ENCODE measurements at places on chromosomes 3 and 15.

GRCh38 chr3:67011414-67012131 is 13.5 kb downstream of the KBTBD8 start:
- no peak for DNase-seq

DNA sequence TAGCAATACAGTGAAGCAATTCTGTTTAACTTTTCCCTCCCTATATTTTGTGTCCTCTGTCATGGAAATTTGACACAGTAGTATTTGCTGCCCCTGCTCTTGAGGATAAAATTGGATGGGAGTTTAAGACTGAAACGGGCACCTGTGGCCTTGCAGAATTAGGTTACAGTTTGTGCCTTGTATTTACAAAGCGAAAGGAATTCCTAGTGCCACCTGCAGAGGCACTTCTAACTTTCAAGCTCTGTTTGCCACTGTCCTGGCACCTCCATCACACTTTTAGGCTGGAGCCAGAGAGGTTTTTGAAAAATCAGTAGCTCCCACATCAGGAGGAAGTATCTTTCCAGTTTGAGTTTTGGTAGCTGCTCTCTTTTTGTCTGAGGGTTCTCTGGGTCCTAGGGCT is 39.5 kb downstream of the CD86 start:
- DNase-seq: no peak

GRCh38 chr3:17176757-17177156 is 292.0 kb downstream of the PLCL2 start:
- no peak for DNase-seq

GRCh38 chr15:49361370-49361769 is 61.7 kb upstream of the FGF7 start:
- DNase-seq: no peak

- DNase-seq: no peak
These were observed 7.9 kb upstream of the TSEN2 start for GRCh38 chr3:12476238-12476897.

- DNase-seq: no peak
These were observed 109.1 kb downstream of the UBE3A start for GRCh38 chr15:25329696-25330095.

DNA sequence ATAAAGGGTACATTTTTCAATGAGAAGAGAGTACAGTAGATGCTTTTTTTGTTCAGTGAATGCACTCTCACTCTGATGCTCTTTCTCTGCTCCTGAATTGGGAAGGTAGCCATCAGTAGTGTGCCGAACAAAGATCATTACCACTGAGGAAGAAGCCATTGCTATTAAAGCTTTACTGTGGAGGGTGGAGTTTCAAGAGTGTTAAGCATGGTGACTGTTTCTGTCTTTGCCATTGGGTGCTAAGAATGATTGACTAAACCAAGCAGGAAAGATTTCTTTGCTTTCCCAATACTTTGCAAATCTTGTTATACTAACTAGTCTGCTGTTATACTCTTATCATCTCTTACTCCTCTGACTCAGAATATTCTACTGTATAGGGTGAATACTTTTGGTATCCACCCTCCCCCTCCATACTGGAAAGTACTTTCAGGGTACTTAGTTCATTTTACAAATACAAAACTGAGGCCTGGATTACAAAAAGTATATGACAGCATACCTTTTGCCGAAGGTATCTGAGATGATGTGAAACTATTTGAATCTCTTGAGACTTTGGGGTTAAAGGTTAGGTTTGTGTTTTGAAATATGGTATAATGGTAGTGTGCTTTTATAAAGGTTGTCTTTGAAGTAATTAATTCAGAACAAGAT is 1.7 kb downstream of the RAB11A start:
- DNase-seq: peak; percentile 34

DNA sequence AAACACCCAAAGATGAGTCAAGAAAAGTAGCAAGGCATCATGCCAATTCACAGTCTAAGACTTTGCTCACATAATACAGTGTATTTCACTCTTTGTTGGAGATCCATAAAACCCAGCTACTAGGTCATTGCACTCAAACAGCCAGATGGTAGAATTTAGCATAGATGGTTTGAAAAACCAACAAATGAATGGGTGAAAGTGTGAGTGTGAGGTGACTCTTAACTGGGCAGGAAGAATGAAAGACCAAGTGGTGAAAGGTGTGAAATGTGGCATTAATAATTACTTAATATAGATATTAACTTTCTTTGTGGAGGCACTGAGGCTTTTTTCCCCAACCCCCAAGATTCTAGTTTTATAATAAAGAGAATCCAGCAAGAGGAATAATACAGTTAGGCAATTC is 159.5 kb downstream of the SQOR start:
- DNase-seq: no peak

GRCh38 chr15:53658255-53658654 is 101.2 kb downstream of the WDR72 start:
- DNase-seq: no peak

DNA sequence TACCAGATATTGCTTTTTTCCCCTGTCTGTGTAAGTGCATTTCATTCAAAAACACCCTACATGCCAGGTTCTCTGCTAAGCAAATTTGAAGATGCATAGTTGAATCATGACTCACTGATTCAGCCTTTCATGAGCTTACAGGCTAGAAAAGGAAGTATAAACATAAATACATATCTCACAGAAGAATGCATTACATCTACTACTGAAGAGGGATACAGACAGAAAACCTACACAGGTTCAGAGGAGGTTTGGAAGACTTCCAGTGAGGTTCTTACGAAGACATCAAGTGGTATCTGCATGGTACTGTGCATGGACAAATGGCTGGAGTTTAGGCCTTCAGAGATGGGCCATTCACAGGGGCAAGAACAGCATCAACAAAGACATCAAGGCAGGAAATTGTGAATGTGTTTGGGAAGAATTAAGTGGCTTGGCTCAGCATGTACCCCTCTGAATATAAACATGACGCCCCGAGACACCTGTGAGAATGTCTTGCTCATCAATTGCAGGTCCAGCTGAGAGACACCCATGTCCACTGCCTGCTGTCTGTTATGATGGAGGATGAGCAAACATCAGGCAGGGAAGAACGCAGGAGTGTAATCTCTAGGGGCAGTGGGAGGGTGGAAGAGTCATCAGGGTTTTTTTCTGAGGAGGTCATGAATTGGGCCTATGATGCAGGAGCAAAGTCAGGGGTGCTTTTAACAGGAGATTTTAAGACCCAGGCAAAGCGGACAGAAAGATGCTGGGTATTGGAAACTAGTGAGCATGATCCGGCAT is 105.1 kb upstream of the GALNT15 start:
- DNase-seq: peak; percentile 91

DNA sequence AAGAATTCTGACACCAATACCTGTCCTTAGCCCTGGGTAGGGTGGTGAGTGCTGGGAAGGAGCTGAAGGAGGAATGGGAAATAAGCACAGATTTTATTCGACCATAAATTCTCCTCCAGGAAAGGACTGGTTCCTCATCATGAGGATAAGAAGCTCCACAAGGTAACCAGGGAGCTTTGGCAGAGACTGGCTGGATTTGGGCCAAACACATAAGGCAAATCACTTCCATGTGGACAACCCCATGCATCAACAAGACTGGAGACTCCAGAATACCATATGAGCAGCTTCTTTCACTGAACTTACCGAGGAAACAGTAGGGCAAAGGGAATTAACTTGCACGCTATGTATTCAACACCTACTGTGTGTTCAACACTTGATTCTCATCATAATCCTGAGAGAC is 312.5 kb downstream of the NTRK3 start:
- DNase-seq: no peak

DNA sequence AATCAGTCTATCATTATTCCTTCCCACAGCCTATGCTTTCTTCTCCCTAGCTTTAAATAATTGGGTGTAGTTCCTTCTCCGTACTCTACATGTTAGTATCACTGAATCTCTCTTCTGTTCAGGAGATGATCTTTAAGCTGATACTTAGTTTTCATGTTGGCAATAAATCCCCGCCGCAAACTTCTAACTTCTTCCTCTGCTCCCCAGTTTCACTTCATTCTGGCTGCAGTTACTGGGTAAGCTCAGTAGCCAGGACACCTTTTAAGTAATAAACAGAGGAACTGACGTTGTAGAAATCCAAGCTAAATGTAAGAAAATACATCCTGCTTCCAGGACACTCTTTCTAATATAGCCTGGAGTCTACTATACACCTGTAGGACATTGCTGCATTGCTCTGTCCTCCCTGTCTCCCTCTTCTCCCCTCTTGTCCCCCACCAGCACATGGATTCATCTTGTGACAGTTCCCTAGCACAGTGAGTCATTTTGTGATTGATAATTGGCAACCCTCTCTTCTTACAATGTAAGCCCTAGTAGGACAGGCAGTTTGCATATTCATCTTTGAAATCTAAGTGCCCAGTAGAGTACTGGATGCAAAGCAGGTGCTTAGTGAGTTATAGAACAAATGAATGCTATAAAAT is 598.2 kb downstream of the UNC13C start:
- no peak for DNase-seq

DNA sequence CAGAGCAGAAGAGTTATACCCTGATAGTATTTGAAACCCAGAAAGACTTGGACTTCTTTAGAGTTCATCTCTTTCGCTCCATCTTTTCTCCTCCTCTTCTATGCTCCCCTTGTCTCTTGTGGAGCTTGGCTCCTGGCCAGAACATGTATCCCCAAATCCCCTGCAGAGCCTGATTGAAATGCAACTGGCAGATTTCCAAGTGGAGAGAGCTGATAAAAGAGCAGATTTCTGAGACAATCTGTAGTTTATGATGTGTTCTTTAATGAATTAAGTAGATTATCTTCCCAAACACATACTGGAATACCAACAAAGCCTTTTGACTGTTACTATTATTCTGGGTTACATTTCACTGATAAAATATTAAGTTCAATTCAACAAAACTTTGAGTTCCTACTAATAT is 33.4 kb downstream of the UNC13C start:
- DNase-seq: no peak

GRCh38 chr3:158165141-158165655 is 55.3 kb downstream of the RSRC1 start:
- no peak for DNase-seq

DNA sequence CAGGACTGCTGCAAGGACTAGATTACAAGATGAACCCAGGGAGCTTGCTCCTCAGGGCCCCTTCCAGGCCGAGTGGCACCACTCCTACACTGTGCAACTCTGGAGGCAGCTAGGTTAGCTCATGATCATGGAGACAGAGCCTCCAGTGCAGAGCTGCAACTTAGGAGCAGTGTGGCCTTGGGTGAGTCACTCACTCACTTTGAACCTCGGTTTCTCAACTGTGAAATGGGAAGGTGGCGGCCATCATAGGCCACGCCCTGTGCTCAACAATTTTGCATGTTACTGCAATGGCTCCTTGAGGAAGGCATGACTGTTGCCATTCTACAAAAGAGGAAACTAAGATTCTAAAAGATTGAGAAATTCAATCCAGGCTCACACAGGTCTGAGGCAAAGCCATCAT is 11.2 kb upstream of the CXCR6 start:
- DNase-seq: no peak

GRCh38 chr15:95259965-95260364 is 1028.6 kb downstream of the MCTP2 start:
- no peak for DNase-seq

DNA sequence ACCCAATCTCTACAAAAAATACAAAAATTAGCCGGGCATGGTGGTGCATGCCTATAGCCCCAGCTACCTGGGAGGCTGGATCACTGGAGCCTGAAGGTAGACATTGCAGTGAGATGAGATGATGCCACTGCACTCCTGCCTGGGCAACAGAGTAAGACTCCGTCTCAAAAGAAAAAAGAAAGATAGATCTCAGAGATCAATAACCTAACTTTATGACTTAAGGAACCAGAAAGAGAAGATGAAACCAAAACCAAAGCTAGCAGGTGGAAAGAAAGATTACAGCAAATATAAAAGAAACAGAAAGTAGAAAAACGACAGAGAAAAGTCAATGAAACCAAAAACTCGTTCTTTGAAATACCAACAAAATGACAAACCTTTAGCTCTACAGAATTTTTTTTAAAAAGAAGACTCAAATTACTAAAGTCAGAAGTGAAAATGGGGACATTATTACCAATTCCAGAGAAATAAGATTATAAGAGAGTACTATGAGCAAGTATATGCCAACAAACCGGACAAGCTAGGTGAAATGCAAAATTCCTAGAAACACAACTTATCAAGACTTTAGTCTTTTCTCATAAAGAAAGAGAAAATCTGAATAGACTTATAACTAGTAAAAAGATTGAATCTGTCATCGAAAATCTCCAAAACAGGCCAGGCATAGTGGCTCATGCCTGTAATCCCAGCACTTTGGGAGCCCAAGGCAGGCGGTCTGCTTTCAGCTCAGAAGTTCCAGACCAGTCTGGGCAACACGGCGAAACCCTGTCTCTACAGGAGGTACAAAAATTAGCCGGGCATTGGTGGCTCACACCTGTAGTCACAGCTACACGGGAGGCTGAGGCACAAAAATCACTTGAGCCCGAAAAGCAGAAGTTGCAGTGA is 35.0 kb downstream of the ACAP2 start:
- no peak for DNase-seq

- DNase-seq: no peak
These were observed 84.9 kb downstream of the MEIS2 start for GRCh38 chr15:37015451-37015850.

- DNase-seq: no peak
These were observed 26.7 kb downstream of the PIAS1 start for GRCh38 chr15:68080783-68081182.

- no peak for DNase-seq
These were observed 539.1 kb downstream of the SI start for GRCh38 chr3:164539215-164539614.

DNA sequence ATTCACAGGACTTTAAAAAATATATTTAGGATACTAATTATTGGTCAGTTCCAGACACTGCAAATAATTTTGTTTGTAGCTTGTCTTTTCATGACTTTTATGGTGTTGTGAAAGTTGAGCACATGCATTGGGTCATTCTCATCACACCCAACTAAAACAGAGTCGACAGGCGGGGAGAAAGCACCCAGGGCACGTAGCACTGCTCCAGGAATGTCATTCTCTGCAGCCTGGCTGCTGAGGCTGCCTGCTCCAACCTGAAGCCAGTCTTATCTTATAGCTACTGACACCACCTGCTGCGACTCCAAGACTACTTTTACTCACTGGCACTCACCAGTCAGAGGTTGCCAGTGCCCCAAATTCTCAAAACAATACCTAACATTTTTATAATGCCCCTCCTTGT is 56.9 kb downstream of the ACAD9 start:
- no peak for DNase-seq

- no peak for DNase-seq
These were observed at the start of gene LRRC3B for GRCh38 chr3:26622621-26623418. Gene LRRC3B (plus strand): TSS chr3:26622772. CDS start chr3:26709673, 86,901 bp downstream.

GRCh38 chr15:52255008-52255407 is 40.6 kb downstream of the MYO5C start:
- no peak for DNase-seq

- DNase-seq: no peak
These were observed 89.3 kb upstream of the P2RY1 start for GRCh38 chr3:152745646-152746045.

DNA sequence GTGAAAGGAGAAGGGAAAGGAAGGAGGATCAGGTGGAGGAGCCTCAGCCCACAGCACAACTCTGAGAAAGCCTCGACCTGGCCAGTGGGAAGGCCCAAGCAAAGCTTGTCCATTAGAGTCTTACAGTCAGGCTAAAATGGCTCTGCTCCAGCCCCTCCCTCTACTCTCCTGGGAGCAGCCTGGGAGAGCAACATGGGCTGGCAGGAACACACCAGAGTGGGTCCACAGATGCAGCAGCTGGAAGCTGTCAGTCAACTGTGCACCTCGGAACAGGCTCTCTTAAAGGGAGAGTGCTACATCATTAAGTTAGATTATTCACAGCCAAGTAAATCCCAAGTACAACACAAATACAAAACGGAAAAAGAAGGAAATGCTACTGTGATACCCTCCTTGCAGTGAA is 98.0 kb upstream of the LIMD1 start:
- no peak for DNase-seq

All from HS-27A (cell line).